ENCODE measurements at places on chromosomes 5 and 9.

DNA sequence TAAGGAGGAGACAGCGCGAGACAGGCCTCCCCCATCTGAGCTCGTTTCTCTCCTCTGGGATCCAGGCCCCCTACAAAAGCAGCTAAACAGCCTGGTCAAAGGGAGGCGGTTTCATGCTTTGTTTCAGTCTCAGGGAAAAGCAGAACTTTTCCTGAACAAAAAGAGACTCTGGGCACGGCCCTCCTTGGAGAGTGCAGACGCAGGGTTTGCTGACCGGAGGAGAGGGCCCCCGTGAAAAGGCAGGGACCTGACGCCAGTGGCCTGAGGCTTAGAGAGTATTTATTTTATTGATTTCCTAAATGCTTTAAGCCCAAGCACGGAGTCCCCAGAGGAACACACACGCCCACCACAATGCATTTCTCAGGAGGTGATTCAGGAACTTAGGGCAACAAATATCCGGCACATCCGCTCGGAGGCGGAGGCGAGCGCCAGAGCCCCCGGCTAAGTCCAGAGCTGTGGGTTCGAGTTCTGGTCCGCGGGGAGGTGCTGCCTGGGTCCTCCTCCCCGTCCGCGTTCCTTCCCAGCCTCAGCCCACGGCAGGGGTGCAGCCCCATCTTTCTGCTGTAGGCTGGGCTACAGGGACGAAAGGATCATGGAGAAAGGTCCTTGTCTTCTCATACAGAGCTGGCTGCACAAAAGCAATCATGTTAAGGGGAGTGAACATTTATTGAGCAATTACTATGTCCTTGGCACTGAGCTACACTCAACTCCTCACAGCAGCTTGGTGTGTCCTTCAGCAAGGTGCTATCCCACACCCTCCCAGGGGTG is 40.0 kb downstream of the PTGES start:
- DNase-seq = no peak

DNA sequence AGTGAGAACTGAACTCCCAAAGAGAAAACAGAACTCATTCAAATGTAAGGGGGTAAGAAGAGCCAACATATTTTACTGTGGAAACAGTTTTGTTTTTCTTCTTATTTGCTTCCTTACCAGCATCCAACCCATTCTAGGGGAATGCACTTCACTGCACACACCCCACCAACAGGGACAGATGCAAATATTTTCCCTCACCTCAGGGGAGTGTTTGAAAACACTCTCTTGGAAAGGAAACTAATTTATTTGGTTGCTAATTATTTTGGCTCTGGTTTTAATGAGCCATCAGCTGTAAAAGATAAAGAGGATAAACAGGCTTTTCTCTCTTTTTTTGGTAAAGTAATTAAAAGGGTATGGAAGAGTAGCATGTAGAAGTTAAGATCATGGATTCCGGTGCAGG is 413.4 kb downstream of the MAN2A1 start:
- DNase-seq = no peak

GRCh38 chr5:158170060-158170459 is 311.1 kb upstream of the CLINT1 start:
- DNase-seq = no peak

DNA sequence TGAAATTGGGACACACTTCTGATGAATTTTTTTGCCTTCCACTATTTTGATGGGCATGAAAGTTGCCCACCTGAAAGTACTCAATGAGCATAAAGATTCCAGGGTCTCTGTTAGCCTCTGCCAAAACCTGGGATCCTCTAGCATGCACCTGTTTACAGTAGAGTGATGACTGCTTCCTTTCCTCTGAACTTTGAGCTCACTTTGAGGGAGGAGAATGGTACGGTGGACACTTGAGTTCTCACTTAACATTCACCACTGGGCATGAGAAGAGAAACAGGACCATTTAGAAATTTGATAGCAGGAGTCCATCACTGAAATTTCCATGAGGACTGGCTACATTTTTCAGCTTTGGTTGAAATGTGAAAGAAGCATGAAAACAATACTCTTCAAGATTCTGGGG is 374.8 kb downstream of the KDM4C start:
- no peak for DNase-seq

DNA sequence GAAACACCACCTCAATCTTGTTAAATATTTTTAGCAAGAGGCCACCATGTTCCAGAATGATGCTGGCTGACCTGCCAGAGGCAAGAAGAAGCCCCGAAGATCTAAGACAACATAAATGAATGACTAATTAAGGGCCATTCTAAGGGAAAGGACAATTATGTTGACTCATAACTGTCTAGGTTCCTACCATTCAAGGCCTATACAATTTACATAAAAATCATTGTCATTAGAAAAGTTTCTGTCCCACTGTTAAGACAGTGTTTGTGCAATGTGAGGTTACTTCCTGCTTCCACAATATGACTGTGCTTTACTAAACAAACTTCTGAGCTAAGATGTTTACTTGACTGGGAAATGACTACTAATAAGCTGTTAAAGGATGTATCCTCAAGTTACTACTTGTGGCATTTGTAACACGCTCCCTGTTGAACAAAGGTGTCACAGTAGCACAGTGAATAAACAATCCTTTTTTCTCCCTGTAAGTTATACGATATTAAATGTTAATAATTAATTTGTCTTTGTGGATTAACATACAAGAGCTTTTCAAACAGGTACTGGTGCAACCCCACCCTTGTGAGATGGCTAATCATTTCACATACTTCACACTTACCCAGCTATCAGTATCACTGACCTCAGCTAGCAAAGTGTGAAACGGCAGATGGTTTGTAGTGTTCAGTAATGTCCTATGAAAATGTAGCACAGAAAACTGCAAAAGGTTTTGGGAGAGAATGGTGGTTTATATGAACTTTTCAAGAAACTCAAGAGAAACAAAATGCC is 195.8 kb downstream of the EFNA5 start:
- no peak for DNase-seq

DNA sequence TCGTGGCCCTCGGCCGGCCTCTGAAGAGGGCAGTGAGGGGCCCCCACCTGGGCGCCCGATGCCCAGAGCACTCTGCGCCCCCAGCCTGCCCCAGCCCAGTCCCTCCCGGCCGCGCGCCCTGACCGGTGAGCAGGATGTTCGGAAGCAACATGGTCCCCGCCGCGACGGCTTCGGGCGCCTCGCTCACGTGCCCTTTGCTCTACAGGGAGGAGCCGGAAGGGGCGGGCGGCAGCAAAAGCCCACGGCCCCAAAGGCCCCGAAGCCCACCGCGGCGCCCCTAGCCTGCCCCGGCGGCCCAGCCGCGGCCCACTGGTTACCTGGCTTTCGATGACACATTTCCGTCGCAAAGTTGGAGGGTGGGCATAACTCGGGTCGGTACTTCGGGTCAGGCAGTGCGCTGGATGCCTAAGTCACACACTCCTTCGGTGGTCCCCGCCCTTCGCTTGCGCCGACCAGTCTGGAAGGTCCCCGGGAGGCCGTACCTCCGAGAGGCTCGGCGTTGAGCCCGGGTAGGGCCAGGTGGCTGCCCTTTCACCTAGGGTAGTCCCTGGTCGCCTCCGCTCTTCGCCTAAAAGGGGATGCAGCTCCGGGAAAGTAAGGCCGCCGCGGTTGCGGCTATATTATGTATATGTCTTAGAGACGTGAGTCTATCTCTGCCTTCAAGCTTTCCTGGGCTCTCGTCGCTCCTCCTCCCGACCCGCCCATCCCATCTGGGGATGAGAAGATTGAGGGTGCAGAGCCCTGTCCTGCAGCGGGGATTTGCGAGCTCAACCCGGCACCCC is at the start of the genes AK6, RAD17 and TAF9:
Gene AK6 (minus strand): TSS at position 181 of the 782 bp plus-strand sequence. CDS start 30 bp downstream, at position 151.
Gene RAD17 (plus strand): TSS at position 479 of the 782 bp plus-strand sequence. CDS start 2,391 bp downstream, outside the sequence.
Gene TAF9 (minus strand): TSS at position 181 of the 782 bp plus-strand sequence. CDS start 3,783 bp downstream, outside the sequence.
- DNase-seq = peak; percentile 93

GRCh38 chr9:113887436-113887835 is 11.3 kb downstream of the ZNF618 start:
- DNase-seq = no peak

GRCh38 chr5:113319256-113320053 is 115.3 kb downstream of the TSSK1B start:
- DNase-seq = no peak

GRCh38 chr9:136220017-136220729 is 15.2 kb upstream of the LHX3 start:
- DNase-seq = no peak

DNA sequence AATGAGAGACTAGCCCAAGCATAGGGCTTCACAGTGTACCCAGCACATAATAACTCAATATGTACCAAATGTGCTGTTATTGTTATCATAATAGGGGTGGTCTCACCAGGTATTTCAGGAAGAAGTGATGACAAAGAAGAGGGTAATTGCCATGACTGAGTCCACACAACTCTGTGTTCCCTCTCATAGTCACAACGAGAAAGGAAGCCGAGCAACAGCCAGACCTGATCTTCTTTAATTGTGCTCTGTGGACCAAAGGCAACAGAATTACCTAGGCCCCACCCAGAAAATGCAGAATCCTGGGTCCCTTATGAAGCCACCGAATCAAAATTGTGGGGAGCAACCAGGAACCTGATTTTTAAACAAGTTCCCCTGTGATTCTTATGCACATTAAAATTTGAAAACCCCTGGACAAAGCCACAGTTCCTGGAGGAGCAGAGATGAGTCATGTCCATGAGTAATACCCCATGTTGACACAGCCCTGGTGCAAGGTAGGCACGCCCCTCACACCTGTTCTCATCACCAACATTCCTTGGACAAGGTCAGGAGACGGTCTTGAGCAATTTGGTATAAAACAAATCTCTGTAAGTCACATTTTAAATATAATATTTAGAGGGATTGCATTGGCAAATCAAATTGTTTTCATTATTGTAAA is 5.2 kb downstream of the FGF1 start:
- no peak for DNase-seq

GRCh38 chr5:174293006-174293405 is 247.5 kb downstream of the NSG2 start:
- DNase-seq = no peak

DNA sequence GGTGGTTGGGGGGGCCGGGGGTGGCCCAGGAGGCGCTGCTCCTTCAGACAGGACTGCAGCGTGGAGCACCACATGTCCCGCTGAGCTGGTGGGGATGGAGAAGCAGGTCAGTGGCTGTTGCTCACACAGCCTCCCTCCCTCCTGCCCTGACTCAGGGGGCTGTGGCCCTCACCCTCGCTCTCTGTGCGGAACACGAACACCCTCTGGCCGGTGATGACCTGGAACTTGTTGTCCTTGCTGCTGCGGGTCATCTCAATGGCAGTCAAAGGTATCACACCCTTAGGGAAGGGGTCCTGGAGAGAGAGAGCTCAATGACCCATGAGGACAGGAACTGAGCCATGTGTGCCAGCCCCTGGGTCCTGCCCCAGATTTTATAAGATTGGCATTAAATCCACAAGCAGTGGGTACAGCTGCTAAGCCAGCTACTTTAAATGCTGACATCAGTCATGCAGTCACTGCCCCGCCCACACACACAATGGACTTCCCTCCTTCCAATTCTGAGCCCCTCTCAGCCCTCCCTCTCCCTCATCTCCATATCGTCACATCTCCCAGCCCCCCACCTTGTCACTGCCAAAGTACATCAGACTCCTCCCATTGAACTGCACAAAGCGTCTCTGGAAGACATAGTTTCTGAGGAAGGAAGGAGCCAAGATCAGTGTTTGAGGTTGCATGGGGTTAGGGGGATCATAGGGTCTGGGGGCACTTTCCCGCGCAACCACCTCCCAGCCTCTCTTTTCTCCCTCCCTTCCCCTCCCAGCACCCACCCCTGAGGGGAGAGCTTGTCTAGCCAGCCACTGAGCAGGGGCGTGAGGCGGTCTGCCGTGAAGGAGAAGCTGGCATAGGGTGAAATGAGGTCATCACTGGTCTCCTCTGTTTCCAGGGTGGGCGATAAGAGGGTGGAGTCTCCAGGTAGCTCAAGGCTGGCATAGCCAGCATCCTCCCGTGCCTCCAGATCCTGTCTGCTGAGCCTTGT is 8.9 kb downstream of the ARAP3 start:
- no peak for DNase-seq

GRCh38 chr9:75455444-75455921 is 367.2 kb downstream of the OSTF1 start:
- no peak for DNase-seq

GRCh38 chr9:4642351-4642750 is 19.7 kb upstream of the PLPP6 start:
- no peak for DNase-seq

- DNase-seq = no peak
Measured at GRCh38 chr9:27864644-27865438, 291.6 kb upstream of the C9orf72 start.

DNA sequence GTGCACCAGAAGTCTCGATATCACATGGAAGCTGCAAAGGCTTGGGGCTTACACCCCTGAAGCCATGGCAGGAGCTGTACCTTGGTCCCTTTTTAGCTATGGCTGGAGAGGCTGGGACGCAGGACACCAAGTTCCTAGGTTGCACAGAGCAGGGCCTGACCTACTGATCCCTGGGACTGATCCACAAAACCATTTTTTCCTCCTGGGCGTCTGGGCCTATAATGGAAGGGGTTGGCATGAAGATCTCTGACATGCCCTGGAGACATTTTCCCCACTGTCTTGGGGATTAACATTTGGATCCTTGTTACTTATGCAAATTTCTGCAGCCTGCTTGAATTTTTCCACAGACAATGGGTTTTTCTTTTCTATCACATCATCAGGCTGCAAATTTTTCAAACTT is 286.7 kb upstream of the PTPRD start:
- no peak for DNase-seq

DNA sequence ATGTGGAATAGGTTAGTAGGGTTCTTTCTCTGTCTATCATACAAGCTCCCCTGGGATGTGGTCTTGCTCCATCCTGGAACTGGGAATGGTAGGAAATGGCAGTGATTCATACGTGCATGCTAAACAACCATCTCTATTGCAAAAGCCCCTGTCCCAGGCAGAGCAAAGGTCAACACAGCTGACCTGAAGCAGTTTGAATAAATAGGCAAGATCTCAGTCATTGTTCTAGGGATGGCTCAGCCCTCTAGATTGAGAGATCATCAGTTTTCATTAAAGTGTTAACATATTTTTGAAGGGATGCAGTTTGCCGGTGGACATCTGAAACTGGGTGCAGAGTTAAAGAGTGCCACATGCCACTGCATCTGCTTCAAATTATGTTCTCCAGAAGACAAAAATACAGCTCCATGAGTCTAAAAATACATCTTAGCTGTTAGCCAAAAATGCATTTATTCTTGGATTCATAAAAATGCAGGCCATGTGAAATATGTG is 224.1 kb downstream of the ESM1 start:
- no peak for DNase-seq

All from NCI-H526 (cell line).